Activated CD8-positive, alpha-beta T cell treated with anti-CD3 and anti-CD28 coated beads for 36 hours (primary cell): ENCODE measurements at places on chromosomes 7 and 10. TPM values are rescaled to one million over a fixed set of nuclear protein-coding genes. Genes with fewer than 3 reads are reported as not detected.

GRCh38 chr7:108015740-108016139 is 12.8 kb upstream of the LAMB1 start:
- no peak for DNase-seq

DNA sequence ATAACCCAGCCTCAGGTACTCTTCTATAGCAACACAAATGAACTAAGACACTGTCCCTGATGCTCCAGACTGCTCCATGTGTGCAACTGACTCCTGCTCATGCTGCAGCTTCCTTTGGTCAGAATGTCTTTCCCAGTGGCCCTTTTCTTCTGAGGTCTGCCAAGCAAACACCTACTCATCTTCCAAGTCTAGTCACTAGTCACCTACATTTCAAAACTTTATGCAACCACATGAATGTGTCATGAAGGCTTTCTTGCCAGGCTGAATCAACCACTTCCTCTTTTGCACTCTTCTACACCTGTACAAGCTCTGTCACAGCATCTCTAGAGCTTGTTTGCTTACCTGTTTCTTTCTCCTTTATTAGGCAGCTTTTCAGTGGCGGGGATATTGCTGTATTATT is 75.8 kb downstream of the LSMEM1 start:
- peak; percentile 18 for DNase-seq

The ANKRD22 gene
- total RNA-seq = not detected

The IFIT1B gene
- total RNA-seq = not detected

The DENND2A gene
- total RNA-seq = not detected

The SP8 gene
- total RNA-seq = not detected
